ENCODE measurements at places on chromosomes 5 and 9.

DNA sequence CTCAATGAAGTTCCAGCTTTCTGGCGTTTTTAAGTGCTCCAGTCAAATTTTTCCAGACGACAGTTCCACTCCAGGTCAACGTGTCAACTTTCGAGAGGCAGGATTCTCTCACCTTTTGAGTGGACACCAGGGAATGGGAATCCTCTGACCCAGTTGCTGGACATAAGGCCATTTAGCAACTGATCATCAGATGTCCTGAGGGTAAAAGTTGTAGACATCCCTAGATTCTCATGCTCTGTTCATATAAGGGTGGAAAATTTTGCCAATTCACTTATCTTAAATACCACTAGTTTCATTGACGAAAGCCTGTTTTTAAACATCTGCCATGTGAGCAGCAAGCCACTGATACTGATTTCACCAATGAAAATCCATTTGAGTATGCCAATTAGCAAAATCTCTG lies 275.5 kb downstream of the MAST4 start:
- DNase-seq = no peak

DNA sequence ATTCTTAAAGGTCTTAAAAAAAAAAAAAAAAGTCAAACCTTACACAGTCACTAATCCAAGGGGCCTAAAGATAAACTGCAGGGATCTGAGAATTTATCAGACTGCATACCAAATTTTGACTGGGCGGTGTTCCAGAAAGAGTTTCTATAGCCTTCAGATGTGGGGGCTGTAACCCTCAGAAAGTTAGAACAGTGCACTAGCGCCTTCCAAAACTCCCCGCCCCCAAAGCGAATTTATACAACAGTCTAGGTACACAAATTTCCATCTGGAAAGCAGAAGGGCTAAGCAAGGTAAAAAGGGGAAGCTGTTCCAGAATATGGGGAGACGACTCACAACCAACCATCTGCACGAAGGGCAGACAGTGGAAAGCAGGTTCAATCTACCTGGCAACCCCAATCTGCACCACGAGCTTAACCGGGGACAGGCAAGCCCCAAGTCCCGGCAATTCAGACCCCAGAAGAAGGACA lies 813 bp downstream of the ERMP1 start:
- DNase-seq = no peak

DNA sequence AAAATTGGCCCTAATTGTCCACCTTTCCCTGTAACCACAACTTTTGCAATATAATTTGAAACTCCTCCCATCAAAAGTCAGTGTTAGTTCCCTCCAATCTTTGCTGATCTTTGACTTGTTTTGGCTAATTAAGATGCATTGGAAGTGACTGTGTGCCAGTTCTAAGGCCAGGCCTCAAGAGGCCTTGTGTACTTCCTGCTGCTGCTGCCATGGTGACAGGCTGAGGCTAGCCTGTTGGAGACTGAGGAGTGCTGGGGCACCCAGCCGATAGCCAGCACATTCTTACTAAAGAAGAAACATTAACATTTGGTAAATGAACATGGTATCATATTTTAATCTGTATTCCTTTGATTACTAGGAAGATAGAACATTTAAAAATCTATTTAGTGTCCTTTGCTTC lies 86.5 kb downstream of the SREK1 start:
- DNase-seq = no peak

GRCh38 chr9:98031935-98032334 lies 24.6 kb upstream of the NANS start:
- DNase-seq = no peak

GRCh38 chr9:111158363-111158762 lies 120.1 kb upstream of the LPAR1 start:
- peak; percentile 70 for DNase-seq

GRCh38 chr5:141771562-141771961 lies 89.5 kb upstream of the ARAP3 start:
- DNase-seq = no peak

DNA sequence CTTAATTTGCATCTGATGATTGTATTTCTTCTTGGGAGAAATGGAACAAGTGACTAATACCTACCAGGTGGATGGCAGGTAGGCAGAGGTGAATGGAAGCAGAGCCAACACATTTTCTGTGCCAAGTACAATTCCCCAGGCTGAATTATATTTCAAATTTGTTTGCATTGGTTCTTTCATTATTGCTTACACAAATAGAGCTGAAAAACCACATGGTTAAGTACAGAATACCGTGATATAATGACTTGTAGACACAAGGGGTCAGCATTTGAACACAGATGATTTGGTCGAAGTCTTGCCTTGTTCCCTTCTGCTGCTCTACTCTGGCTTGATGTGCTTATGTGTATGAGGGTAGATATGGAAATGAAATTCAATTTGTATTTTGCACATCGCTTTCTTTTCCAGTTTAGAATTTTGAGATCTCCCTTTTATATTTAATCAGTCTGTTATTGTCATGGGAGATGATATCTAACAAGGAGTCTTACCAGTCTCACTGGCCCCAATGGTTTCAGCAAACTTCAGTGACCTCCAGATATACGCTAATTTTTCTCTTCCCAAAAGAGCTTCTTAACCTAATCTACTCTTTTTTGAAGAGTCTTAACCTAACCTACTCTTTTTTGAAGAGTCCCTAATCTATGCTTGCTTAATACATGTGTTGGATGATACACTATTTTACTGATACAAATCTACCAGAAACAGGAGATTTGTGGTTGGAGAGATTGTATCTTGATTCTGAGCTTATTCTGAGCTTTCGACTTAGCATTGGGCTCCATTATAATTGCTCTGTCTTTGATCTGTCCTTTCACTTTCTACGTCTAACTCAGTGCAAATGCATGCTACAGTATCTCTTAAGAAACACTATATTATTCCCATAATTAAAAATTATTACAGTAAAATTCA lies 88.1 kb downstream of the PCSK1 start:
- DNase-seq = peak; percentile 65

DNA sequence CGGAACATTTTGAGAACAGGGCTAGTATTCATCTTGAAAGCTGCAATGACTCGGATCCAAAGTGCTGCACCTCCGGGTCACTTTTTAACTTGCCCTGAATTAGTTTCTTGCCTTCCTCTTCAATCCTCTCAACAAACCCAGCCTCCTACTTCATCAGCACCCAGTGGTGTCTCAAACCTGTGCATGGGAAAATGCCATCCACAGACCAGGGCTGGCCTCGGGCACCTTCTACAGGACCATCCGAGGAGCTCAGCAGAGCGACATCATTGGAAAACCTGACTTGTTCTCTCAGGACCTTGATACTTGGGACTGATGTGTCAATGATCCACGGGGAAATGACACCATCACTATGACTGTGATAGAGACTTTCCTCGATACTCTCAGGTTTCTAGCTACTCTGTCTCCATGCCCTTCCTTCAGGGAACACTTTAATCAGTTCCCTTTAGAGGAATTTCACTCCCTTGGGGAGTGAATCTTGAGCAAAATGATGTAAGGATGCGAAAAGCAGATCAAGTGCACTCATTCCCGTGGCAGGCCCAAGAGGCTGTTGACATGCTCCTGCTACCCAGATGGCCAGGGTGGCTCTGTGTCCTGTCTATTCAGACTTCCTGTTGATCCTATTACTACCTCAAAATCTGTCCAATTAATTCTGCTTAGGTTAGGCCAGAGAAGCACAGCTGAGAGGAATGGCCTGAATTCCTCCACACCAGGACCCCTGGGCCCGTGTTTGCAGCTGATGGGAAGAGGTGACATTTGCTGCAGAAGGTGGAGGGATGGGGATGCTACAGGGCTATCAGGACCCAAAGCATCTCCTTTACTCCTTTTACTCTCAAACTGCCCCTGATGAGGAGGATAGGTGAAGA lies 96.5 kb upstream of the SLC25A48 start:
- no peak for DNase-seq

- peak; percentile 83 for DNase-seq
These were observed 3.2 kb downstream of the SNX30 start for GRCh38 chr9:112753725-112754124.

DNA sequence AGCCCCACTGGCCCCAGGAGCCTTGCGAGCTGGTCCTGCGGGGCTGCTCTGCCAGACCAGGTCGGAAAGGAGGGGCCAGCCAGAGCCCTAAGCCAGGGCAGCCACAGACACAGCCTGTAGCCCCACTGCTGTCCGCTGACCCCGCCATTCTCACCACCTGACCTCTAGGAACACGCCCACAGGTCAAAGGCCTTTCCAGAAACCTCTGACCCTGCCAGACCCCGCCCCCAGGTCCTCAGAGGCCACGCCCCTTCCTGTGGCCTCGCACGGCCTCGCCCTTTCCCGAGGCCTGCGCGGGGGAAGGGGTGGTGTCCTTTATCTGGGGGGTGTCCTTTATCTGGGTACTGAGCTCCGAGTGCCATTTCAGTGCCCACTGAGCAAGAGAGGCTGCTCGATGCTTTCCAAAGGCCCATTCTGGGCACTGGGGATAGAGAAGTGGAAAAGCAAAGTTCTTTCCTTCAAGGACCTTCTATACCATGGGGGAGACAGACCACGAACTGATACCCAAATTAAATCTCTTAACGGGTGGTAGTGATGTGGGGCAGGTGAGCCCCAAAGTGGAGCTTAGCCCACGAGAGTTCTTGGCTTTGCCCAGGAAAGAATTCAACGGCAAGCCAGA lies 46.5 kb downstream of the P4HA2 start:
- DNase-seq = no peak

- DNase-seq = no peak
These were observed 17.3 kb downstream of the MAMDC2 start for GRCh38 chr9:70060883-70061507.

Data from AG20443 (cell line).